ENCODE measurements at places on chromosomes 11 and 22.
A peak's percentile ranks its signal among the peaks of the same experiment; 100 is the strongest.

- no peak for DNase-seq
Observed at GRCh38 chr11:79594834-79595233, 154.0 kb upstream of the TENM4 start.

DNA sequence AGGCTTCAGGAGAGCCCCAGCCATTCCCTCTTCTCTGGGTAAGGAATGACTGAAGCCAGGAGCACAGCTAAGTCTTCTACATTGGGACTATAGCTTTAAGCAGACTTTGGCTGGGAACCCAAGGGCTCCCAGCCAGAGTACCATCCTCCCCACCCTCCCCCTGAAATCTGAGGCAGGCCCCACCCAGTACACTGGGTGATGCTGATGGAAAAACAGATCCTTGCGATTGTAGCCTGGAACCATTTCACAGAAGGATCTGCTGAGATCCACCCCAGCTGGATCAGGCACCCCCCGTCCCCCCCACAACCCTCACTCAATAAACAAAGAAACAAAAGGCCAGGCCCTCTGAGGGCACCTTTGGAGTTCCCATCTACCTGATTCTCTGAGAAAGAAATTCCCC, 39.8 kb downstream of the IL18BP start:
- peak; percentile 58 for DNase-seq

DNA sequence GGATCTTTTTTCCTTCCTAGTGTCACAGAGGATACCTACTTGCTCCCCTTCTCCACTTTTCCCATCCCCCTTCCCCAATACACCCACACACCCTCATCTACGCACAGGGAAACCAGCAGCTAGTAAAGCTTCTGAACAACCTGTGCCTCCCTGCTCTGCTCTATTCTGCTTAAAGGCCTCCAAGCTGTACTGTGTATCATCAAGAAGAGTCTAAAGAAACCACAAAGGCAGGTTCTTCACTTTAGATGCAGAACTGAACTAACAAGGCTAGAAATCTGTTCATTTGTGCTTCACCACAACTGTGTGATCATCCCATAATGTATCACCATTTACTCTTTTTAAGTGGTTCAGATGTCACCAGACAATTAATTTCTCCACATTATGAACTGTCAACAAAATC, 132.5 kb downstream of the SGSM3 start:
- no peak for DNase-seq

DNA sequence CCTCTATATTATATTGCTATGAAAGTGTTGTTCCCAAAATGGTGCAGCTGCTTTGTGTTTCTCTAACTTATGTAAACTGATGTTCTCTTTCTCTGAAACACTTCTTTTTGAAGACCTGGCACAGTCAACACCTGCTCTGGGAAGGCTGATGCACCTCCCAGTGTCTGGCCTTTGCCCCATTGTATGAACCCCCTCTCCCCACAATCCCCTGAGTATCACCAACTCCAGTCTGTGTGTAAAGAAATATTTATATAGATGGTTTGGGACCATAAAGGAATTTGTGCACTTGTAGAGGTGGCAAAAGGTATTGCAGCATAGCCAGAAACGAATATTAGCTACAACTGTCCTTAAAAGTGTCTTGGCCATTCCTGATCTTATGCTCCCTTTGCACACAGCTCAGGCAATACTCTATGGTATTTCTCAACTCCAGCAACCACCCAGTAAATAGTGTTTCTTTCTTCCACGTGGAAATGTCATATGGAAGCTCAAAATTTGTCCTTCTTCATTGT, 365.2 kb upstream of the DDI1 start:
- DNase-seq: no peak

DNA sequence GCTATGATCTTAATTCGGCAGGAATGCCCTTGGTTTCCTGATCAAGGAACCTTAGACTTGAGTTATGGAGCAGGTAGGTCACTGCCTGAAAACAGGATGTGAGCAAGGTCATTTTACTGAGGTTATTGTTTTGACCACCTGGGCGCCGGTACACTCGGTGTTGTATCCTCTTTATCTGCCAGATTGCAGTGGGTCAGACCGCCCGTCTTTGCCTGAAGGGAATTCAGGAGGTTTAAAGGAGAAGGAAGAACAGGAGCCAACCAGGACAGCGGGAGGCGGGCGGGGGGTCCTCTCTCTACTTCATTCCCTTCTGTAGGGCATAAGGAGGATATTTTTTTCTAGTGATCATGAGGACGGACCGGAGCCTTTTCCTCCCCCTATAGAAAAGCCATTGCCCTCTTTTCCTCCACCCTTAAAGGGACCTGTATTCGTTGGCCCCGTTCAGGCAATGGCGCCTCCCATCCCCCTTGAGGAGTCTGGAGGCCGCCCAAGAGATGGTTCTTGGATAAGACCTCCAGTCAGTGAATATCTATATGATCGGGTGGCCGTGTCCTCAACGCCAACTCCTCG, 649 bp downstream of the MS4A15 start:
- no peak for DNase-seq

GRCh38 chr11:101429703-101430540, 153.9 kb downstream of the TRPC6 start:
- DNase-seq: no peak

GRCh38 chr11:2565447-2566222, 120.8 kb downstream of the KCNQ1 start:
- no peak for DNase-seq

DNA sequence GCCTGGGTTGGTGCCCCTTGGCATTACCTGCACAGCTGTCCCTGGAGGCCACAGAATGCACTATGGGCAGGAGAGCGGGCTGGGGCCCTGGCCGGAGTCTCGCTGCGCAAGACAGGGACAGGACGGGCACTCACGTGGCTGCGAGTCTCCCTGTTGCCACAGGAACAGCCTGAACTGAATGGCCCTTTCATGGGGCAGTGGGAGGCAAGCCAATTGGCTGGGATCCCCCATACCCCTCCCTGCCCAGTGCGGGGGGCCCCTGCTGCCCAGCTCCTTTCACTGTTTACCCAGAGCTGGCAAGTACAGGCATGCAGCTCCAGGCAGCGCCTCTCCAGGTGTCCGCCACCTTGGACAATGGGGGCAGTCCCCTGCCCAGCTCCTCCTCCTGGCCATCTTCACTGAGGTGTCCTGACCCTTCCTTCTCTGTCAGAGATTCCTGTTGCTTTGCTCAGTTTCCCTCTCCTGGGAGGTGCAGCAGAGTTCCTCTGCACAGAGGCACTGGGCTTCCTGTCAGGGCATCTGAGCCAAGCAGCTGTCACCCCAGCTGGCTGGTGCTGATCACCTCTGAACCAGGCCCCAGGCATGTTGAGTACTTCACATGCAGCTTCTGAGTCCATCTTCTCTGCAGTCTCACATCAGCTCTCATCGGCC, 5.2 kb downstream of the USP2 start:
- no peak for DNase-seq

DNA sequence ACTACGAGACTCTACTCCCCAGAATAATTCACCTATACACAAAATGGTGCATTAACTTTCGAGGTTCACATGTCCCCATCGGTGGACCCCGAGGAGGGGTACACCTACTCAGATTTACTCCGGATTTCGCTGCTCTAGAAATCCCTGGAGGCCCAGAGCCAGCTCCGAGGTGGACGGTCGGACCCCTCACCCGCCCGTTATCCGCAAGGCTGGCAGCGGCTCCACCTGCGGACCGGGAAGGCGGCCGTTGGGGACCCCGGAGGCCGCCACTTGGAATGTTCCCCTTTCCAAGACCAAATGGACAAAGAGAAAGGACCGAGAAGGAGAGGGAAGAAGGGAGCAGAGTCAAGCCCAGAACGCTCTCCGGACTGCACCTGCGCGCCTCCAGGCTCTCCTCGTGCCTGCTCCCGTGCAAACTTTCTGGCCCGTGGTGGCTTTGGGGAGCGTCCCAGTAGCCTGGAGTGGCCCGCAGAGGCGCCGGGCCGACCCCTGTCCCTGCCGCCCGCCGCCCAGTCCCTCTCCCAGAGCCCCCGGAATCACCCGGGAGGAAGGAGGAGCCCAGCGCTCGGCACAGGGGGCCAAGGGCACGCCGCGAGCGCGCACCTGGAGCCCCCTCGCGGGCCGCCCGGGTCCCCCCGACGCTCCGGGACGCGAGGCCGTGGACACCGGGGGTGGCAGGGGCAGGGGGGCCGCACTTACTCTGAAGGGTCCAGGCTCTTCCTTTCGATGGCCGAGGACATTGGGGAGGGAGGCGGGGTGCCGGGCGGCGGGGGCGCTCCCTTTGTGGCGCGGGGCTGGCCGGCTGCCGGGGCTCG, 23.0 kb downstream of the LMO2 start:
- DNase-seq: no peak

GRCh38 chr11:116466801-116467200, 306.0 kb downstream of the BUD13 start:
- DNase-seq: no peak

- no peak for DNase-seq
Observed at GRCh38 chr11:68470304-68470811, 9.8 kb downstream of the PPP6R3 start.

DNA sequence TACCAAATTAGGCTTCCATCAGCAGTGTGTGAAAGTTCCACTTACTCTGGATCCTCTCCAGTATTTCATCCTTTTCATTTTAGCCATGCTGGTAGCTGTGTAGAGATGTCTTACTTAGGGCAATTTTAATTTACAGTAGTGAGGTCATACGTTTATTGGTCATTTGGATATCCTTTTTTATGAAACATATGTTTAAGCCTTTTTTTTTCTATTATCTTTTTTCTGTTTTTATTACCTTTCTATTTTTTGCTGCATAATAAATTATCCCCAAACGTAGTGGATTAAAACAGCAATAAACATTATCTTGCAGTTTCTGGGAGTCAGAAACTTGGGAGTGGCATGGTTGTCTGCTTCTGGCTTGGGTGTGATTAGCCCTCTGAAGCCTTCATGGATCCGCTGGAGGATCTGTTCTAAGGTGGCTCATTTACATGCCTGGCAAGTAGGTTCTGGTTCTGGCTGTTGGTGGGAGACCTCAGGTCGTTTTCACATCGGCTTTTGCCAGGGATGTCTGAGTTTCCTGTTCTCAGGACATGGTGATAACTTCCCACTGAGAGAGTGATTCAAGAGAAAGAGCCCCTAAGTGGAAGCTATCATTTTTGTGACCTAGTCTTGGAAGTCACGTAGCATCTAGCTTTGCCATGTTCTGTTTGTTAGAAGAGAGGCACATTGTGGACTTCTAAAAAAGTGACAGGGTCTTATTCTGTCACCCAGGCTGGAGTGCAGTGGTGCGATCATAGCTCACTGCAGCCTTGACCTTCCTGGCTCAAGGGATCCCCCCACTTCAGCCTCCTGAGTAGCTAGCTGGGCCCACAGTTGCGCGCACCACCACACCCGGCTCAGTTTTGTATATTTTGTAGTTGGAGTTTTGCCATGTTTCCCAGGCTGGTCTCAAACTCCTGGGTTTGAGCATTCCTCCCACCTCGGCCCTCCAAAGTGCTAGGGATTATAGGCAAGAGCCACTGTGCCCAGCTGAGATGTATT, 38.6 kb downstream of the PPP6R3 start:
- no peak for DNase-seq

DNA sequence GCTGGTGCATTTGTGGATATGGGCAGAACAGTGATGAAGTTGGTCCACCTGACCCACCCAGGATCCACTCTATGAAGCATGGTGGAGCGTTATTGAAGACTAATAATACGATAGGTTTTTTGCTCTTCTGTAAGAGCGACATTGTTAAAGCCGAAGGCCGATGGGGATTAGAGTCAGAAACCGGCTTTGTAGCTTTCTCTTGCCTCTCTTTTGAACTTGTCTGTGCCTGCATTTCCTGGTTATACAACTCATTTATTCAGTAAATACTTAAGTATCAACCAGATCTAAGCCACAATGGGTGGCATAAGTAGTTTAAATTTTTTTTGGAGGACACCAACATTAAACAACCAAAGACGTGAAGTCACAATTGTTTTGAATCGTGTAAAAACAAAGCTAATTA, 93.4 kb downstream of the ARHGAP42 start:
- DNase-seq: no peak

GRCh38 chr11:84522331-84522730, 1104.8 kb downstream of the DLG2 start:
- DNase-seq: no peak

- no peak for DNase-seq
Observed at GRCh38 chr22:22810018-22810427, 77.6 kb upstream of the IGLL5 start.

DNA sequence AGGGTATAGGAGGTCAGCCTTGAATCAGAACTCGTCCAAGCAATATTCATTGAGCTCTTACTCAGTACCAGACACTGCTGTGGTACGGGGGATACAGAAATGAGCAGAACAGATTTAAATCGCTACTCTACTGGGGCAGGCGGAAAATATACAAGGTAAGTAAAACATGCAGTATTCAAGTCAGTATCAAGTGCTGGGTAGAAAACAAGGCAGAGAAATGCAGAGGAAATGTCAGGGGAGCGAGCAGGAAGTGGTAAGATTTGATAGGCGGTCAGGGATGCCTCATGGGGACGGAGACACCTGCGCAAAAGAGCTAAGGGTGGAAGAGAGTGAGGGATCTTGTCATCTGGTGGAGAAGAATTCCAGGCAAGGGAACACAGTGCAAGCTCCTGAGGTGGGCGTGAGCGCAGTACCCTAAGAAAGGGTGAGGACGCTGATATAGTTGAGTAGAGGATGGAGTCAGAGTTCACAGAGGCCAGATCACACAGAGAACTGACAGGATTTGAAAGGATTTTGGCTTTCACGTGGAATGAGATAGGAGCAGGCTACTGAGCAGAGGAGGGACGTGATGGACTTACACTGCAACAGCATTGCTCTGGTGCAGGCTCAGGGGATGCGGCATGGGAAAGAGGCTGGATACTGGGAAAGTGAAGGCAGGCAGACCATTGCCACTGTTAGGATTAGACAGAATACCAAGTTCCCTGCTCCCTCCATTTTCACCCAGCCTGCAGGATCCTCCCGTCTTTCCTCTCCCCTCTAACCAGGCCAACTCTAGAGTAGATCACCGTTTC, 35.8 kb downstream of the SC5D start:
- no peak for DNase-seq

DNA sequence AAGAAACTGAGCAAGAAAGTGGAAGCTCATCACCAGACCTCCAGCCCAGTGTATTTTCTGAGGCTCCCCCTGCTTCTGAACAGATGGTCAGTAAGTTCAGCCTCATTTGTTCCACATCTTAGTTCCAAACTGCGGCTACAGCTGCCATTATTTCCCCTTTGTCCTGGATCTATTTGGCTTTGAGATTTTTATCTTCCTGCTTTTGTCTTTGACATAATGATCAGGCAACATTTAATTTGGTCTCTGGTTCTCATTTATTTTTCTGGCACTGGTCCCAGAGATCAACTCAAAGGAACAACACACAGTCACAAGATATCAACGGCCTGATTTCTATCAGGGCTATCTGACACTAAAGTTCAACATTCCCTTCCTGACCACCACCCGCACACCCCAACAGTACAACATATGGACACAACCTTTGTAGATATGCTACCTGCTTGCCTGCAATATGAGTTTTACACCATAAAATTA, 137.5 kb downstream of the FAM76B start:
- DNase-seq: peak; percentile 11

- no peak for DNase-seq
Observed at GRCh38 chr11:44567876-44568256, 2.4 kb downstream of the CD82 start.

- DNase-seq: no peak
Observed at GRCh38 chr11:95521133-95521542, 268.4 kb downstream of the FAM76B start.
